Activated CD4-positive, alpha-beta T cell treated with anti-CD3 and anti-CD28 coated beads, Interleukin-2, amount 10 ng/mL, durations not matched to agents 24 days and 14 days (primary cell): ENCODE measurements at places on chromosomes 2 and 18. TPM values are rescaled to one million over a fixed set of nuclear protein-coding genes. Genes with fewer than 3 reads are reported as not detected.

GRCh38 chr2:216829533-216829932 is 30.3 kb downstream of the TNP1 start:
- peaks cover 23% of the 10 kb centered on the region for H3K27me3 ChIP-seq
- no peaks in the 10 kb centered on the region for H3K36me3 ChIP-seq
- no peak for DNase-seq
- H3K27ac ChIP-seq, result no peak overlapping the region

GRCh38 chr2:61670591-61671501 is 132.7 kb upstream of the XPO1 start:
- peak overlapping the region; percentile 48 for H3K4me3 ChIP-seq
- DNase-seq, result peak; percentile 78
- peak overlapping the region; percentile 79 for H3K27ac ChIP-seq
- H3K4me1 ChIP-seq, result peaks cover 17% of the 10 kb centered on the region
- peaks cover 10% of the 10 kb centered on the region for H3K36me3 ChIP-seq

DNA sequence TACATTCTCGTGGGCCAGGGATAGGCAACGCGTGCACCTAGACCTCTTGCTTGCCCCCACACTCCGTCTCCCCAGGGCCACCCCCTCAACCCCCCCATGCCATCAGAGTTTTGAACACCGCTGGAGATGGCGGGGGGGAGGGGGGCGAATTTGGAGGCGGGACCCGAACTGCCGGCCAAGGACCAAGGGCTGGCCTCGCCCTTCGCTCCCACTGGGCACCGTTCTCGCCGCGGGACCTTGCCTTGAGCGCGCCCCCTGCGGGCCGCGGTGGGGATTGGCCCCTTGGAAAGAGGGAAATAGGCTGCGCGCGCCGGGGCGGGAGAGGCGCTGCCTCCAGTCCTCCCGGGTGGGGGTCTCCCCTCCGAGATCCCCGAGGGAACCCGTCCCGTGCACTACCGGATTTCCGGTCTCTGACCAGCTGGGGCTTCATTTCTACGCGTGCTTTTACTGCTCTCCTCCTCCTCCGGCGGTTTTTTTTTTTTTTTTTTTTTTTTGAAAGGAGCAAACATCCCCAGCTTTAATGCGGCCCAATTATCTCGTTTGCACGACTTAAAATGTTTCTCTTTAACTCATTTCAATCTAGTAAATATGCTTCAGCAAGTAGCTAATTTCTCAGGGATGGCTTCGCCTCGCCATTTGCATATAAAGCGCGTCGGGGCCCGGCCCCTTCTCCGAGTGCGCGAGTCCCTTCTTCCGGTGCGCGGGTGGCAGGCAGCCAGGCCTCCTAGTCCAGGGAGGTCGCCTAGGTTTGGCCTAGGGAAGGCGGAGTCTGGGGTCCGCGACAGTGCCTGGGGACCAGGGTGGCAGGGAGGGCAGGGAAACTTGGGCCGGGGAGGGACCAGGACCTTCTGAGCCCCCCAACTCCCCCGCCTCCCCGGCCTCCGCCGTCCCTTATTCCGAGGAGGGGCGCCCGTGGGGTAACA is 10.0 kb upstream of the GBX2 start:
- peak; percentile 75 for DNase-seq
- no peaks in the 10 kb centered on the region for H3K4me1 ChIP-seq
- H3K27ac ChIP-seq, result no peak overlapping the region
- H3K27me3 ChIP-seq, result peaks cover 60% of the 10 kb centered on the region
- H3K36me3 ChIP-seq, result no peaks in the 10 kb centered on the region

- H3K27me3 ChIP-seq, result peaks cover 6% of the 10 kb centered on the region
- no peaks in the 10 kb centered on the region for H3K36me3 ChIP-seq
These were observed 32.8 kb downstream of the KATNAL2 start for GRCh38 chr18:46950064-46950656.

The ZBTB7C gene
- total RNA-seq, result 0.56 and 0.64 TPM in 2 replicates

- peaks cover 8% of the 10 kb centered on the region for H3K27me3 ChIP-seq
- no peaks in the 10 kb centered on the region for H3K4me1 ChIP-seq
- H3K27ac ChIP-seq, result no peak overlapping the region
- no peak overlapping the region for H3K4me3 ChIP-seq
These were observed 22.0 kb upstream of the FZD5 start for GRCh38 chr2:207791579-207792243.

- no peaks in the 10 kb centered on the region for H3K36me3 ChIP-seq
- no peaks in the 10 kb centered on the region for H3K4me1 ChIP-seq
- H3K27me3 ChIP-seq, result no peaks in the 10 kb centered on the region
- DNase-seq, result no peak
These were observed 74.4 kb downstream of the SOX11 start for GRCh38 chr2:5766561-5766960.
